A549 treated with RU486 at 1 μM for 4 hours (cell line): ENCODE measurements at places on chromosomes 7 and 10. TPM values are rescaled to one million over a fixed set of nuclear protein-coding genes. Genes with fewer than 3 reads are reported as not detected.

Gene EBF3
- 0.08 to 0.21 TPM (median 0.15 TPM) in 5 replicates for total RNA-seq

Gene PRKRIP1
- total RNA-seq = 21.5 to 24.7 TPM (median 23.7 TPM) in 5 replicates

Gene IKZF1
- not detected in 5 replicates for total RNA-seq

Gene FAM24B
- total RNA-seq = 12.9 to 17.7 TPM (median 14.5 TPM) in 5 replicates

Gene MACC1
- not detected in 5 replicates for total RNA-seq
